ENCODE measurements at places on chromosomes 2 and 18.

GRCh38 chr2:119734047-119734446 is 25.7 kb upstream of the PTPN4 start:
- DNase-seq, result no peak

DNA sequence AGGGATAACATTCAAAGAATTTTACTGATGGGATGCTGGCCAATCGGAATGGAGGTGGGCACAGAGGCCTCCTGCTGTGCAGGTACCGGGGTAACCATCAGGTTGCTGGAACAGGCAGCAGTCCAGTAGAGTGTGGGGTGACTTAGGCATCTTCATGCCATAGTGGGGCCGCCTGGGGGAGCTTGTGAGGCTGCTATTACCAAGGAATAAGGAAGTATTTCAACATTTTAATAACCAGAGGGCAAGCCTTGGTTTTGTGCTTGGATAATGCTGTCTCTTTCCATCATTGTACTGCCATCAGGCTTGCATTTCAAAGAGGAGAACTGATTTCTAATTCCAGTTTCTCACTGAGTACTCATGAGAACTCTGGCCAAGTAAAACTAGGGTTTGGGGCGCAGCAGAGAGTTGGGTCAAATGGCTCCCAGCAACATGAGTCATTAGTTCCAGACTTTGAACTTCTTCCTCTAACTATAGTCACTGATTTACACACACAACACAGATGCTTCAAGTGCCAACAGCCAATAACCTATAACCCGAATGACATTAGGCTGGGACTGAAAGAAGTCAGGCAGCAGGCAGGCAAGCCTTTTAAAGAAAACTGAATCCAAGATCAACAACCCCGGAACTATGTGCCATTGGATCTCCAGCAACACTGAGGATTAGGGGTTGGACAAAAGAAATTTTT is 56.1 kb upstream of the FHL2 start:
- DNase-seq, result no peak

DNA sequence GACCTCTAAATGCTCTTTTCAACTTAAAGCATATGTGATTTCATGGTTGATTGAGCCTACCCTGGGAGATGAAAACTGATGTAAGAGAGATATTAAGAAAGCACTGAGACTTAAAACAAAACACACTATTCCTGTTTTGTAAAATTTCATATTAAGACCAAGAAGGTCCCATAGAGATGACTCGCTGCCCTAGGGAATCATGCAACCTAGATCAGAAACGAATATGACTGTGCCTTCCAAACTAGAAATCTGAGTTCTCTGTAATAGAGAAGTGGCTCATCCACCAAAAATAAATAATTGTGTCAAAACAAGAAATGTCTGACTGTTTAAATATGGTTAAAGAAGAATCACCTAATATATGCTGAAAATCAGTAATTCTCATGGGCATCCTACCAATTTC is 776.8 kb upstream of the SOX11 start:
- DNase-seq, result no peak

DNA sequence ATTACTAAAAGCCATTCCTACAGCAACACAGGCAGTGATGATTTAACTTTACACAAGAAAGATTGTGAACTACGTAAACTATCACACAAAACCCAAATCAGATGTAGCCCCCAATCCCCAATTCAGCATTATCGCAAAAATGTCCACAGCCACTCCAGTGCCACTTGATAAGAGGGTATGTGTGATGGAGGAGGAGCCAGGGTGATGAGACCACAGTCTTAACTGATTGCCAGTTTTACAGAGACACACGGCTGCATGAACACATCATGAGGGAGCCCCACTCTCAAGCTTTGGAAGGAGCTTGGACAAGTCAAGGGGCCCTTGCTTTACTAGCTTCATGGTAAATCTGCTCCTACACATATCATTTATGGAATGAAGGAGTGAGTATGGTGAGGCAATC is 116.0 kb downstream of the FAM161A start:
- no peak for DNase-seq

- peak; percentile 20 for DNase-seq
Observed at GRCh38 chr2:216621292-216621691, 11.9 kb upstream of the IGFBP2 start.

DNA sequence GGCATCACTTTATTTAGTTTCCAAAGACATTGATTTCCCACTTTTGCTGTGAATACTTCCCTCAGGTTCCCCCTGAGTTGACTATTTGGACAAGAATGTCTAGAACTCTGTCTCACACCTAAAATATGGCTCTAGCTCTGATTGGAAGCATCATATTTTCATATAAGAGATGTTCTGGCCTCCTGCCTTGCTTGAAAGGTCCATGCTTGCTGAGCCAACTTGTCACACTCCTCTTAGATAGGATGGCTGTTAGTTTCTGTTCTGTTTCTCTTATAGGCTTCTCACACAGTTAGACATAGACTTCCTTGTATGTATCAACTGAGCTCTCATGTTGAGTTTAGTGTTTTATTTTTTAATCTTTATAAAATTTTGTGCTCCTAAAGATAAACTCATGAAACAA is 87.1 kb downstream of the CNTNAP5 start:
- no peak for DNase-seq

DNA sequence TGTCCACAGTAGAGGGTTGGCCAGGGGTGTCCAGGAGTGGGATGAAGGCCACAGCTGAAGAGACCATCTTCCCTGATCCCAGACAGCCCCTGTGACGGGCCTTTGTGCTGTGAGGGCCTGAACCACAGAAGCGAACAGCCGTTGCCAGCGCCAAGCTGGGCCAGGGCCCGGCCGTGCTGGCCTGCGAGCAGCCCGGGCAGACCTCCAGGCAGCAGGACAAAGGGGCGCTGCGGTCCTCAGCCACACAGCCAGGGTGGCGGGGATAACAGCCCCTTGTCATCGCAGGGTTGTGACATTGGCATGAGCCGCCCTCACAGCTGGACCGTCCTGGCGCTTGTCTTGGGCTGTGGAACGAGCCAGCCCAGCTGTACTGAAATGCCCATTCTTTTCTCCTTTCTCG is 161.1 kb downstream of the FAM210A start:
- DNase-seq, result no peak

GRCh38 chr2:17733599-17733998 is 20.0 kb downstream of the SMC6 start:
- DNase-seq, result no peak

DNA sequence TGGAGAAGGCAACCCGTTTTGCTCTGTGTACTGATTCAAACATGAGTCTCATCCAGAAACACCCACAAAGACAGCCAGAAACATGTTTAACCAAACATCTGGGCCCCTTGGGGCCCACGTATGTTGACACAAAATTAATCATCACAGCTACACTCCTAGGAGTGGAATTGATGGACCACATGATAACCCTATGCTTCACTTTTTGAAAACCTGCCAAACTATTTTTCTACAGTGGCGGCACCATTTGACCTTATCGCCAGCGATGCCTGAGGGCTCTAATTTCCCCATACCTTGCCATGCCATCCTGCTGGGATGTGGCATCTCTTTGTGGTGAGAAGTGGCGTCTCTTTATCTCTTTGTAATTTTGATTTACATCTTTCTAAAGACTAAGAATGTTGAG is 38.5 kb downstream of the PSMG2 start:
- DNase-seq, result peak; percentile 94

DNA sequence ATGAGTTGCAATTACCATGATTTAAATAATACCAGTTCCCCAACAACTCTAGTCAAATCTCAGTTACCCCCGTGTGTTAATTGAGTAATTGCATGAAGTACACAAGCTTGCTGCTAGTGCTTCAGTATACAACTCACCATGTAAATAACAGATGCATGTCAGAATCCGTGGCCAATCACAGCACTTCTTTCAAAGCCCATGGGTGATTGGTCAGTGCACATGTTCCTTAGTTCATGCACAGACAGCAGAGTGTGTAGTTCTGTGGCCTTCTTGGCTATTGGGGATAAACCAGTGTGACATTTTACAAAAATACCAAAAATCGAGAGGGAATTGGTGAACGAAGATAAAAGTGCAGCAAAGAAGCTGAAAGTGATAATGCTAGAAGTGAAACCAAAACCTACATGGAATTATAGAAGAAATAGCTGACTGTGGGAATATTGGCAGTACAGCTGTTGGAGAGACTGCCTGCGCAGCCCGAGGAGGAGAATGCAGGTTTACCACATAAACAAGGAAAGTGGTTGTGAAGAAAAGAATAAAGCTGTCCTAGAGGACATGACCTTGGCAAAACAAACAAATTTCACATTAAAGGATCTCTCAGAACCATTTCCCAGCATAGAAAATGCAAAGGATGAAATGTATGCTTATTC is 59.4 kb downstream of the NEDD4L start:
- no peak for DNase-seq

- no peak for DNase-seq
Observed at GRCh38 chr2:664063-664462, 13.1 kb downstream of the TMEM18 start.

DNA sequence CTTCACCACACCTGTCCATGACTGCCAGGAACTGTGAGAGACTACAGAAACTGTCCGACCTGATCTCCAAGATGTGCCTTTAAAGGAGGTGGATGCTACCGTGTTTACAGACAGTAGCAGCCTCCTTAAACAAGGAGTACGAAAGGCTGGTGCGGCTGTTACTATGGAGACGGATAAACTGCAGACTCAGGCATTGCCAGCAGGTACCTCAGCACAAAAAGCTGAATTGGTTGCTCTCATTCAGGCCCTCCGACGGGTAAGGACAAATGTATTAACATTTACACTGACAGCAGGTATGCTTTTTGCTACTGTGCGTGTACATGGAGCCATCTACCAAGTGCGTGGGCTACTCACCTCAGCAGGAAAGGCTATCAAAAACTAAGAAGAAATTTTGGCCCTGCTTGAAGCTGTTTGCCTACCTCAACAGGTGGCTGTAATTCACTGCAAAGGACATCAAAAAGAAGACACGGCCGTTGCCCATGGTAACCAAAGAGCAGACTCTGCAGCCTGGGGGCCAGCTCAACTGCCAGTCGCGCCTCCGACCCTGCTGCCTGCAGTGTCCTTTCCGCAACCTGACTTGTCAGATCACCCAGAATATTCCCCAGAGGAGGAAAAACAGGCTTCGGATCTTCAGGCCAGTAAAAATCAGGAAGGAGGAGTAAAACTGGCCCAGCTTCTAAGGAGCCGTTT is 30.9 kb downstream of the SKA1 start:
- DNase-seq, result peak; percentile 85

- DNase-seq, result peak; percentile 81
Observed at GRCh38 chr2:8685697-8686358, 4.0 kb downstream of the ID2 start.

DNA sequence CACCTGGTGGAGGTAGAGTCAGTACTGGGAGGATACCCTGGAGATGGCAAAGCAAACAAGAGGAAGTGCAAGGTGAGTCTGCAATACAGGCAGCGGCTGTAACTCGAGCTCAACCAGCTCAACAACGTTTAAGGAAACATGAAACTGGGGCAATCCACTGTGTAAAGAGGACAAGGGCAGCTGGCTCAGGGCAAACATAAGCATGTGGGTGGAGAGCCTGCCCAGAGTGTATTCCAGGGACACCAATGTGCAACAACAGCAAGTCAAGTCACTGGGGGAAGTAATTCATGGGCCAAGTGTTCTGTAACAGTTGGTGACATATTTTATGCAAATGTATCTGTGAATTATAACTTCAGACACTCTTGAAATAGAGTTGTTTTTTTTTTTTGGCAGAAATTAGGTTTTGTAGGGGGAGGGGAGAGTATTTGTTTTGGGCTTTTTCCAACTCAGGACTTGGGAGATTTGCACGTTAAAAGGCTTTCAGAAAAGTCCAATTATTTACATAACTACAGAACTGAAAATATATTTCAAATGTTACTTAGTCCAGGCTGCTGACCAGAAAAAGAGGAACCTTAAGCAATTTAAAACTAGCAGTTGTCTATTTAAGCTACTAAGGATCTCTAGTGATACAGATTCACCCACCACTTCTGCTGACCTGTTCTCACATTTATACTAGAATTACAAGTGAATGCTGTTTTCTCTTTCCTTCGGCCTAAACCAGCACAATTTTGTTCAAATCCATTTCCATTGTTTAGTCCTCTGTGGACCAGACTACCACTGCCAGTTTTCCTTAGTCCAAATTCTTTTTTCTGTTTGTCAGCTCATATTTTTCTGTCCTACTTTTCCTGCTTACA is 18.6 kb downstream of the NRXN1 start:
- DNase-seq, result peak; percentile 98

Measured in NCI-H345 (cell line).